ENCODE measurements at places on chromosomes 1 and 21.

- DNase-seq = no peak
Observed at GRCh38 chr1:168636642-168637111, 60.3 kb downstream of the XCL1 start.

- no peak for DNase-seq
Observed at GRCh38 chr1:235160383-235160956, 580 bp downstream of the RBM34 start.

- DNase-seq = peak; percentile 30
Observed at GRCh38 chr1:53621144-53621543, 117.8 kb downstream of the GLIS1 start.

DNA sequence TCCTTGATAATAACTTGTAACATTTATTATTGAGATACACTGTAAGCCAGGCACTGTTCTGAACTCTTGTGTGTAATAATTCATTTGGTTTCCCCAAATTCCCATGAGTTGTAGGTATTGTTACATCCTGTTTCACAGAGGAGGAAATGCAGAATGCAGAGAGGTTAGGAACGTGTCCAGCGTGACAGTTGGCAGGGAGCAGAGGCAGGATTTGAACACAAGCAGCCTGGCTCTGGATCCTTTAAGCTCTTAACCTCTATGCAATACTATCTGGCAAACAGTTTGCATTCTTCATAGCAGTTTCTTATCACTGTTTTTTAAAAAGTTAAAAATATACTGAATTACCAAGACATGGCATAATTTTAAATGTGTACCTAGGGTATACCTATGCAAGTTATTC is 30.5 kb downstream of the EEIG2 start:
- DNase-seq = no peak

DNA sequence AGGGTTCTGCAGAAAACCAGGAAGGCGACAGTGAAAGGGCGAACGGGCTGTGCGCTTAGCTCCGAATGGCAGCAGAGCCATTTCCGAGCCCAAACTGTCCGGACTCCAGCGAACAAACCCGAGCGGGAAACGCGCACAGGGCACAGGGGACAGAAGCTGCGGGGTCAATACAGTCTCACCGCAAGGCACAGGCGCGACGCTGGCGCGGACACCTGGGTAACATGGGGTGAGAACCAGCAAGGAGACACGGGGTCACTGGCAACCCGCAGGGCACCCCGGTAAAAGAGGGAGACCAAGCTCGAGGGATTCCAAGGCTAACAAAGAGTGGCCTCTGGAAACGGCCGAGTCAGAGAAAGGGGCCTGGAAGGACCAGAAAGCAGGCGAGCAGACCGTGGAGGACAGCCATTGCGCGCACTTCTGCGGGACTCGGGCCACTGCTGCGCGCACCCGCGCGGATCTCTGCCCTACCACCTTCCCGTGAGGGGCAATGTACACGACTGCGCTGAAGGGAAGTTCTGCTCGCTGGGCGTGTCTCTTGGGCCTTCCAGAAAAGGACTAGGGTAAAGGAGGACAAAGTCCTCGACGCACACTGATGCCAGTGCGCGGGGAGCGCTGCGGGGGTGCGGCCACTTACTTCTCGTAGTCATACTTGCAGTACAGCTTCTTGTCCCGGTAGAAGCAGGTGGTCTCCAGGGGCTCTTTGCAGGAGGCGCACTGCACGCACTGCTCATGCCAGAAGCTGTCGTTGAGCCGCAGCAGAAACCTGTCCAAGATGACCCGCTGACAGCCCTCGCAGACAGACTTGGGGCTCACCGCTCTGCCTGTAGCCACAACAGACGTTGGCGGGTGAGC is 3.8 kb downstream of the LMX1A start:
- no peak for DNase-seq

DNA sequence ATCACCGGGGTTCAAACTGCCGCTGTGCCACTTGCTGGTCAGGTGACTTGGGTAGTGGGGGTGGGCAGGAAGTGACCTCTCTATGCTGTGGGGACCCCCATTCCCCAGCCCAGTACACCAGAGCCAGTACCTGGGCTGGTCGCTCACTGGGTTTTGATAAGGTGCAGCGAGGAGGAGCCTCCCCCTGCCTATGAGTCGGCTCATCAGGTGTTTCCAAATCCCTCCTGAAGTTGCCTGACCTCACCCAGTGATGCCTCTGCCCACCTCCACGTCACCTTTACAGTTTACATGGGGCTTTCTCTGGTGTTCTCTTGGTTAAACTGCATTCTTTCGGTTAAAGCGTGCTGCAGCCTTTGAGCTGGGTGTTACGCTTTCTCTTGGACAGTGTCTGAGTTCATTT is 58.2 kb downstream of the ARHGEF10L start:
- no peak for DNase-seq

DNA sequence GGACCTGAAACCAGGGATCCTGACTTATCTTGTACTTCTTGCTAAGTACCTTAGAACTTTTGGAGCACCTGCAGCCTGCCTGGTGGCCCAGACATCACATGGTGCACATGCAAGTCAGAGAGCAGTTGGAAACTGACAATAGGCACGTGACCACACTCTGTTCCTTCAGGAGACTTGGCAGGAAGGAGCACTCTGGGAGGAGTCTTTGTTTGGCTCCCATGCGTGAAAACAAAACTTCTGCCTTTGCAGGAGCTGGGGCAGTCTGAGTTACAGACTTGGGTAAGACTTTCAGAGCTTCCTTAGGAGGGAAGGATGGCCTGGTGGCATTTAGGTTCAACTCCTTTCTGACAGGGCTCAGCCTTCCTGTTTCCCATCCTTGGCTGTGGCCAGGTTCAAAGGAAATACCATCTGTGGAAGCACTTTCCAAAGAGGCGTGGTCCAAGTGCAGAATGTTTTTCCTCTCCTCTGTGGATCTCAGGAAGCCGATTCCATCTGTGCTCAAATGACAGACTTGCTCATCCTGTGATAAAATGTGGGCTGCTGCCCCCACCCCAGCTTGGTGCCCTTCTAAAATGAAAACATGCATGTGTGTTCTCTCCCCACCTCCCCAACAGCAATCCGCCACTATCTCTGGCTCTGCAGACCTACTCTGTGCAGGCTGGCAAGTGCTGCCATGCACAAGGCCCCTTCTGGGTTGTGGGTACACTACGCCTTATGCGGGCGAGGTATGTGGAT is 14.1 kb upstream of the ZNF436 start:
- DNase-seq = no peak

GRCh38 chr1:76465030-76465429 is 390.5 kb downstream of the ST6GALNAC3 start:
- no peak for DNase-seq

DNA sequence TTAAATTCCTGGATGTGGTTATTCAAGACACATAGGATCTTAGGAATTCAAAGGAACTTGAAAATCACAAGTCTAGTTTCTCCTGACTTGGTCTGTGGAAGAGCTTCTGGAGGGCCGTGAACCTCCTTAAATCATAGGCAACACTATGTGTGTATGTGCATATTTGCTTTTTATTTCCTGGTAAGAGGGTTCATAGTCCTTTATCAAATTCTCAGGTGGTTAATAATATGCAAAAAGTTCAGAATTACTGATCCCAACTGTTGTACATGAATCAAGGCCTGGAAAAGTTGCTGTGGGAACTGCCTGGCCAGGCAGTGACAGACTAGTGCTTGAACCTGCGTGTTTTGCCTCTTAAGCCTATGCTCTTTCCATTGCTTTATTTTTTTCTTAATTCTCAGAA is 12.9 kb downstream of the MTR start:
- DNase-seq = no peak

GRCh38 chr1:181179987-181180365 is 91.5 kb downstream of the IER5 start:
- peak; percentile 71 for DNase-seq

GRCh38 chr1:87968197-87968955 is 639.7 kb downstream of the LMO4 start:
- no peak for DNase-seq

GRCh38 chr1:31771891-31772668 is 7.9 kb upstream of the ADGRB2 start:
- peak; percentile 81 for DNase-seq

DNA sequence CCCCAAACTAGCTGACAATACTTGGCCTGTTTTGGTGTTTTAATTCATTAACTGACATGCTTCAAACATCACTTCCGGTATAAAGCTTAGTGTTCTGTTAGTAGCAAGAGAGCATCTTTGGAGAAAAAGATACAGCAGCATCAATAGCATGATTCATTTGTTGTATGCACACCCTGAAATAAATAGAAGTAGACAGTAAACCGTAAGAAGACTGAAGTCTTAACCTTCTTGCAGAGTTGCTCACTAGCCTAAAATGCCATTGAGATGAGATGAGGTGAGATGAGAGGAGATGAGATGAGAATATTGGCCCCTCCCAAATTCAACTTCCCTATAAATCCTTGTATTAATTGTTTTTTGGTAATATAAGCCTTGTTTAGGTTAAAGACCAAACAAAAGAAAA is 108.8 kb downstream of the TNFSF18 start:
- DNase-seq = no peak

DNA sequence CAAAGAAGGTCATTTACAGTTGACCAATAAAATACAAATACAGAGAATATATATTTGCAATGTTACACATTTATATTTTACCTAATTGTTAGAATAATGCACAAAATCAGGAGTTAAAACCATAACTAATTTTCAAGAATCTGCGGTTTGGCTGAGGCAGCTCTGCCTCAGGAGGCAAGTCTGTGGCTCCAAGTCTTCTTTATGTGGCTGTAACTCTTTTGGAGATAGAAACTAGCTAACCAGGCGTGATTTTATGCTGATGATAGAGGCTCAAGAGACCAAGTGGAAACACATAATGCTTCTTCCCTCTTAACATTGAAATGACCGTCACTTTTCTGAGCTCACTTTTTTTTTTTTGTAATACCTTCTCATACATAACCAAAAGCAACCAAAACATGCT is 744.7 kb upstream of the CXADR start:
- no peak for DNase-seq

DNA sequence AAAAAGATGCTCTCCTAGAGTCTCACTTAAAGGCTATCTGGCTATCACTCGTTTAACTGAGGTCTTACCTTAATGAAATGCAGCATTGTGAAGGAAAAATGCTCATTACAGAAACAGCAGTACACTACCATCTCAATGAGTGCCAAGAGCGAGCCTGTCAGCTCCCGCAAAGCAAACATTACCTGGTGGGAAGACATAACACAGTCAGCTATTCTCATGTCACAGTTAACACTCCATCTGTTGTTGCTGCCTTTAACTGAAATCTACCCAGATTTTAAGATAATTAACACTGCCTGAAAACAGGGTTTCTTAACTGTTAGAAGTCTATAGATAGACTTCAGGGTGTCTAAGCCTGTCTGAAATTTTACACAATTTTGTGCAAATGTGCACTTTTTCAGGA is 39.1 kb downstream of the PCSK9 start:
- no peak for DNase-seq

- DNase-seq = no peak
Observed at GRCh38 chr1:190353538-190354101, 124.0 kb downstream of the BRINP3 start.

- DNase-seq = no peak
Observed at GRCh38 chr1:76901158-76901767, 34.0 kb downstream of the ST6GALNAC5 start.

DNA sequence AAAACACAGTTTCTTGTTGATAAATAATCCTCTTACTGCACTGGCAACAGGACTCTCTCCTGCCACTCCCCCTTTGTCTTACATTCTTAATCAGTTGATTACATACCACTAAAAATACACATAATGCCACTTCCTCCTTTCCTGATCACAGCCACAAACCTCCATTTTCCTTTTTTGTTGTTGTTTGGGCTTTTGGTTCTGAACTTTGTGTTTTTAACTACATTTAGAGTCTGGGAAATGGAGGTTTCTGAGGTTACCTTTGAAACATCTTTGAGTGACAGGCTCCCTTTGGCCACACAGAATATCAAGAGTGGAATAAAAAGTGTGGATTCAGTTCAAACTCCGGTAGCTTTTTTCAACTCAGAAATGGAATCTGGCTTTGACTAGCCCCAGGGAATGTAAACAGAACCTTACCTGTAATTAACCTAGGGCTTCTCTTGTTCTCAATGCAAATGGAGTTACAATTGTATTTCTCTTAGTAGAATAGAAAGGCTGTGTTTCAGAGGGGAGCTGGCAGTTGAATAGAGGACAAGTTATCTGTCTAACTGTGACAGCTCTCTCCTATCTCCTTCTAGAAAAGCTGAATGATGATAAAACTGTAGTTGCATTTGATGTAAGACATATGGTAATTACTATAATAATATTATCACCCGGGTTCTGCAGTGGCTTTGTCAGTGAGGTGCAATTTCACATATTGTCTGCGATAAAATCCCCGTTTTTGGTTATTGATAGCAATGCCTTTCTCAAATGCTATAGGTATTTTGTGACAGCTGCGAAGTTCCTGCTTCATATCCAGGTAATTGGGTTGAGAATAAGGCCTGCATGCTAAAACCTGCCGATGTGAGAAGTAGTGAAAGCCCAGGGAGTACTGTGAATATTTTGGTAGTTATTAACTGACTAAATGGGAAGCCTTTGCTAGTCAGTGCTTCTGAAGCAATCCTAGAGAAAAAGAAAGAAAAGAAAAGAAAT is 66.9 kb downstream of the ST6GALNAC5 start:
- DNase-seq = no peak

DNA sequence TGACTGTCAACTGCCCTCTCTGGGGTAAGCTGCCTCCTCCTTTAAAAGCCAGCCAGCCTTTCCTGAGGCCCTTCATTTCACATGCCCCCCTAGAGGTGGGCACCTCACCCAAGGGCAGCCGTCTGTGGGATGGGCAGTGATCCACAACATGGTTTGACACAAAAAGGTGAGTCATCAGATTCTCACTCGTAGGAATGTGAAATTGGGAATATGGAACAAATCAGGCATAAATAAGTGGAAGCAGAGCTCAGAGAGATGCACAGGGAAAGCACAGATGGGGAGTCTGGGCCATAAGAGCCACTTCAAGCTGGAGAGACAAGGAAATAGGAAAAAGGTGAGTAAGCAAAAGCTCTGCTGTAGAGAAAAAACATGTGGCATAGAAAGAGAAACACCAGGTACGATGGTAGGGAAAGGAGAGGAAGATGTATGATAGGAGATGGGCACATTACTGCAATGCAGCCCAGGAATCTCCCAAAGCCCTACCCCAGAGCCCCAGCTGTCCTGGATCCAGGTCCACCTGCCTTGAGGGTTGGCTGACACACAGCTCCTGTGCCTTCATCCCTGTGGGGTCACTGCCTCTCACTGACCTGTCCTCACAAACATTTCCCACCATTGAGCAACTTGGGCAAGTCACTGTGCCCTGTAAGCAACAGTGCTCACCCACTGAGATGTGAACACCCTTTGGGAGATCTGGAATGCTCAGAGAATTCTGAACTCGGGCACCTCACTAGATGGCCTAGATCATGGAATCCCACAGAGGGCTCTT is 86.6 kb downstream of the ASTN1 start:
- DNase-seq = no peak

DNA sequence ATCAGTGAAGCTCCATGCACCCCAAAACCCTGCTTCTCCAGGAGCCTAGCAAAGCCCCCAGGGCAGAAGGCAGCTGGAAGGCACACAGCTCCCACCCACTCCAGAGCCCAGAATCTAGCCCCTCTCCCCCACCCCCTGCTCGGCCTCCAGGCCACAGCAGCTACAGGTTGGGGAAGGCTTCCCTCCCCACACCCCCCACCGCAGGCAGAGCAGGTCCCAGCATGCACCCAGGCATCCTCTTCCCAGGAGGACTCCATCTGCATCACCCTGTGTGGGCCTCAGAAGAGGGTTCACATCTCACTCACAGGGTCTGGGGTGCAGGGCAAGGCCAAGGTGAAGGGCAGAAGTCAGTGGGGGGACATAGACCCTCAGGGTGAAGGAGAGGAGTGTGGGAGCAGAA is 719 bp downstream of the S100A14 start:
- DNase-seq = no peak

- DNase-seq = no peak
Observed at GRCh38 chr1:54357967-54358366, 48.2 kb downstream of the SSBP3 start.

All from activated effector memory CD4-positive, alpha-beta T cell treated with anti-CD3 and anti-CD28 coated beads, Interleukin-2, amount 50 U/mL, for 16 hours (primary cell).